ENCODE measurements at places on chromosomes 12 and 14.

GRCh38 chr12:130198026-130198662, 35.9 kb downstream of the FZD10 start:
- no peak for DNase-seq

GRCh38 chr12:6534945-6535696, 804 bp downstream of the GAPDH start:
- no peak for DNase-seq

DNA sequence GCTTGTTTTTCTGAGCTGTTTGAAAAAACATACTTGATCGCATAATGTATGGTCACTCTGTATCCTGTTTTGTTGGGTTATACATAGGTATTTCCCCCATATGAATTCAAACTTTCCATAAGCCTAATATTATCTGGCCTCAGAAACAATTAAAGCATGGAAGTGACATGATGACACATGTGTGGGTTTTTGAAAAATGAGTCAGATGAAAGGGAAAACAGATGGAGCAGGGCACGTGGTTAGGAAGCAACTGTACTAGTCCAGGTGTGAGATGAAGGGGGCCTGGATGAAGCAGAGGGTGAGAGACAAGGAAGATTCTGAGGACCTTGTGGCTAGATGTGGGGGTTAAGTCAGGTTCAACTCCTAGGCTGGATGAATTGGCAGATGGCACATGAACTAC, 92.7 kb upstream of the DNM1L start:
- DNase-seq: no peak

DNA sequence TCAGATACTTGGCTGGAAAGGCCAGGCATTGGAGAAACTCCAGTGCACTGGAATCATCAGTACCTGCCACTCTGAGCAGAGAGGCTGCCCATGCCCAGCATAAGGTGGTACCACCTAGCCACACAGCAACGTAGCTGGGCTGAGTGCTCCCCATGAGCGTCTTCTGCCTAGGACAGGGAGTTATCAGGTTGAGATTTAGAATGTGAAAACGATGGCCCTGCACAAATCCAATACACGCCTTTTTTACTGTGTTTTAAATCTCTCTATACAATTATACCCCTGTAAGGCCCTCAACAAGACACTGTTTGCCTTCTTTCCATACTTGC, 66.7 kb upstream of the PTGR2 start:
- DNase-seq: no peak

DNA sequence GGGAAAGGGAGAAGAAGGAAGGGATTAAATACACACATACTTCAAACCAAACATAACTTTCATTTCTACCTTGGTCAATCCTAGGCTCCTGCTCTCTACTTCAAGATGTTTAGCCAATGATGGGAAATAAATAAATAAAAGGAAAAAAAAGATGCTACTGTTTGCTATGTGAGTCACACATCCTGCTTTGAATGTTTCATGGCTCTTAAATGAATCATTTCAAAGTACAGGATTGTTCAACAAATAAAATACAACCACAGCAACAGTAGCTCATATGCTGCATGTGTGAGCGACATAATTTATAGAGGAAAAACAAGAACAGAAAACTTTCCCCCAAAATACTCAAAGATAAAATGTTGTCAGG, 54.3 kb upstream of the NPFF start:
- no peak for DNase-seq

DNA sequence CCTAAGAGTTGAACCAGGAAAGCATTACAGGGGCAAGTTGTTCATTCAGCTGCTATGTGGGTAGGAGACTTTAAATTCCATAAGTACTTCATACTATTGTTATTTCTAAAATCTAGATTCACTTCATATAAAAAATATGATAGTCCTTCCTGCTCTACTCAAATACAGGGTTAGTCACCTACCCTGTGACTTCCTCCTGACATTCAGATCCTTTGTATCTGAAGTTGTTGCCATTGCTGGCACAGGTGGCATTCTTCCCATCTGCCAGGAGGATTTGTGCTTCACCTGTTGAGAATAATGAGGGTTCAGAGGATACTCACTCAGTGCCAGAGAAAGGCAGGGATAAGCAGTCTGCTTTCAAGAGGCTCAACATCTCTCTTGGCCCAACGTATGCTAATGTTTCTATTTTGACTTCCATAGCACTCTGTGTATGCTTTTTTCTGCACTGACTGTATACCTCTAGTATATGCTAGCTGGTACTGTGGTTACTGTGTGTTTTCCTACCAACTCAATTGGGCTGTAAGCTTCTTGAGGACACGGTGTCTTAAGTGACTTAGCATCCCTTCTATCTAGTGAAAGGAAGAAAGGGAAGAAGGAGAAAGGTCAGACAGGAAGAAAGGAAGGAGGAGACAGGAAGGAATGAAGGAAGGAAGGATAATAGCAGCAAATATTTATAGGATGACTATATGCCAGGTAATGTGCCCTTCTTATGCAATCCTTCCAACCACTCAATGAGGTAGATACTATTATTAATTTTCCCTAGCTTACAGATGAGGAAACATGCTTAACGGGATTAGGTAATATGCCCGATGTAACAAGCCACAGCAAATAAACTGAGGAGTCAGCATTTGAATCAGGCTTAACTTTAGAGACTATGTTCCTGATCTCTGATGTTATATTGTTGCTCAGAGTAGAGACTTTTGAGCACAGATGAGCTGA, 38.5 kb upstream of the FGF6 start:
- DNase-seq: no peak

GRCh38 chr14:69986336-69986735, 107.1 kb downstream of the SMOC1 start:
- DNase-seq: no peak

DNA sequence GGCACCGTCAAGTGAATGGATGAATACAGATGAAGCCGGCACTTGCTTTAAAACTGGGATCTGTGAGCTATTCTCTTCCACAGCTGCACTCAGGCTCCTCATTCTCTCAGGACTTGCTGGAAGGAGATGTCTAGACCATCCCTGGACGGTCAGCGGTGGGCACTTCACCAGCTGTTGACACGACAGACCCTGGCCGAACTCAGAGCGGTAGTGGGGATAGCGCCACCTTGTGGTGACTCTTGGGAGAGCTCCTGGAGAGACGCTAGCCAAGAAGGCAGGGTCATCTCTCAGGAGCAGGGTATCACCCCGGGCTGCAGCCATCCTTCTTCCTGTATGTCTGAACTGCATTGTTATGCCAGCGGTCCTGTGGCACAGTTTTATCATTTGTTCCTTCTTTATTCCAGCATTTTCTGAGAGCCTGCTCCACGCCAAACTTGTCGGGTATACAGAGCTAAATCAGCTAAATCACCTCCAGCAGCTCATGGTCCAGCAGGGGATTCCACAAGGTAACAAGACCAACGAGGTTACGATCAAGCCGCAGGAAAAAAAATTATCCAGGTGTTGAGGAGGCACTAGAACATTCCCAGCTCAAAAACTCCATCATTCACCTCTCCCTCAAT, 10.0 kb downstream of the WNT1 start:
- DNase-seq: no peak

DNA sequence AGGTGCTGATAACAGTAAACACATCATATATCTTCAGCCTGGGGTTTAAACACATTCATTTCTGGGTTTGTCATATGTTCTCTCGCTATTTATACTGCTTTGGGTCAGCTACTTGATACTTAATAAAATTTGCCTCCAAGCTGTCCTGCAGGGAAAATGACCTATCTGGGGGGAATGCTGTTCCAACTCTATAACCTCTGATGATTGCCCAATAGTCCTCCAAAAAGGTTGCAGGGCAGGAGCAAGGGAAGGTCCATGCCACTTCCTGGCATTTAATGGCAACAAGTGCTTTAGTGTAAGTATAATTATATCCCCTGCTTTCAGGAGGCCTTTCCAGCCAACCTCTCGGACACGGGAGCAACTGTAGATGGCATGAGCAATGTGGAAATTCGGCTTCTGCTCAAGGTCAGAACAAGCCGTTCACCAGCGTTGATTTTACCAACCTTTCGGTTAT, 198.0 kb upstream of the EEA1 start:
- DNase-seq: no peak

DNA sequence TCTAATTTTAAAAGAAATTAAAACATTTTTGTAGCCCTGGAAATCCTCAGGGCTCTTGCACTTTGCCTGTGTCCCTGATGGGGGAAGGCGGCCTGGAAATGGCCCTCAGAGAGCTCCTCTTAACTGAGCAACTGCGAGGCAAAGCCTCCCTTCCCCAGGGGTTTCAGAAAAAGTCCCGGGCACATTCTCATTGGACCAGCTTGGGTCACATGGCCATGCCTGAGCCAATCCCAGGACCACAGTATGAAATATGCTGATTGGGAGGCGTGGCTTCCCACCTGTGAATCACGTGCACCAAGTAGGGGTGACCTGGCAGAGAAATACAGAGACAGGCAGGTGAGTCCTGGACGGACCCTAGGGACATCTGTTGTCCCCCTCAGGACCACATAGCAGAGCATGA, 90.4 kb upstream of the SFSWAP start:
- DNase-seq: no peak

DNA sequence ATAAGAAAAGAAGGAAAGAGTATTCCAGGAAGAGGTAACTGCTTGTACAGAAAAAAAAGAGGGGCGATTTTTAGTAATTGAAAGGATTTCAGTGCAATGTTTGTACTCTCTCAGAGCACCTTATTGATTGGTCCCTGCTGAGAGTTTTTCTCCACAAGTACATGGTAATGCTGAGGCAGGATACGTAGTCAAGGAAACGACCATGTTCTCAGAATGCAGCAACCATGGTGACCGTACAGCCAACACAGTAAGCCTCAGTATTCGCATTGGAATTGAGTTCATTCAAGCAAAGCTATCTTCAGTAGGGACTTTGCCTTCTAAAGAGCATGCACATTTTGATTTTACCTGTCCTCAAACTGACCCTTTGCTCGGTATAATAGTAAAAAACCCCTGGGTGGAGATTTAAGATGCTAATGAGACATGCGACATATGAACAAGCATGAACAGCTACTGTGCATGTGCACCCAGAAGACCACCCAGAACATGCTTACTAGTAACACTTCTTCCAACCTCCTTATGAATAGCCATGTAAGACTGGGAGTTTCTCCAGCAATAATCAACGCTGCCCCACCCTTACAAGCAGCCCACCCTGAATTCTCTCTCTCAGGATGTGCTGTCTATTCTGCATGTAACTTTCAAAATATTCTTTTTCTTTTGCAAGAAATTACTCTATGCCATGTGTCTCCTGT, 6.2 kb upstream of the SLC41A2 start:
- DNase-seq: no peak
